Neural progenitor cell (in vitro differentiated cells): ENCODE measurements at places on chromosomes 2 and 18.

GRCh38 chr2:100350661-100351185 lies 28.4 kb upstream of the LONRF2 start:
- H3K4me3 ChIP-seq, result no peak overlapping the region
- H3K36me3 ChIP-seq, result no peaks in the 10 kb centered on the region
- DNase-seq, result no peak
- no peaks in the 10 kb centered on the region for H3K4me1 ChIP-seq
- H3K27me3 ChIP-seq, result no peaks in the 10 kb centered on the region

GRCh38 chr18:31244771-31245394 lies 73.1 kb upstream of the DSG1 start:
- no peaks in the 10 kb centered on the region for H3K27me3 ChIP-seq
- peak; percentile 28 for DNase-seq
- H3K4me1 ChIP-seq, result peaks cover 42% of the 10 kb centered on the region
- H3K4me3 ChIP-seq, result no peak overlapping the region
- H3K27ac ChIP-seq, result no peak overlapping the region
- no peaks in the 10 kb centered on the region for H3K36me3 ChIP-seq

GRCh38 chr18:67211646-67212045 lies 304.9 kb downstream of the DSEL start:
- H3K4me3 ChIP-seq, result no peak overlapping the region
- H3K27ac ChIP-seq, result no peak overlapping the region
- DNase-seq, result no peak
- H3K27me3 ChIP-seq, result no peaks in the 10 kb centered on the region

DNA sequence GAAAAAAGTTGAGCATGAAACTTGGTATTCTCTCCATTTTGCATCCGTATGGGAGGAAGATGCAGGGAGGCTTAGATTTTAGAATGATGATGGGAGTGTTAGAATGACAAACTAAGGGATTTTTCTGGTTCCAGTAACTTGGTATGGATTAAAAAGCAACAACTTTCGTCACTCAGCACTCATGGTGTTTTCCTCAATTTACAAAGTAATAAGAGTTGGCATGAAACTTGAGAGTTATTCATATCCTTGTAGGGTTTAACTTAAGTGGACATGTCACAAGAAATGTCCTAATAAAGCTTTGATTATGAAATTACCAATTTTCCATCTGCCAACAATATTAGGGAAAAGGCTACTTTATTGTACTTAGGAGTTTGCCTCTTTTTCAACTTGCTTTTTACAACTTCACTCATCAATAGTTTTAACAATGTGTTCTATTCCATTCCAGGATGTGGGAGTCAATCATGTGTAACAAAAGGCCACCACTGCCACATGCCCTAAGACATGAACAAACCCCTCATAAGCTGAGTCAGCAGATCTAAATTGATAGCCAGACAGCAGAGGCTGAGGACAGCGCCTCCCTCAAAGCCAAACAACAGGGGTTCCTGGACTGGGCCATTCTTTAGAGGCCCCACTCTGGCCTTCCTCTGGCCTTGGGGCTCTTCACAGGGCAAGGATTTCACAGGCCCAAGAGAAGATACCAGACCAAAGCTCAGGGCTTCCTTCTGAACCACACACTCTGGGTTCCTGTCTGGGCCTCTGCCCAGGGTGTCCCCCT lies 265.8 kb downstream of the TNS1 start:
- no peak for DNase-seq
- H3K27ac ChIP-seq, result no peak overlapping the region
- no peaks in the 10 kb centered on the region for H3K27me3 ChIP-seq
- no peaks in the 10 kb centered on the region for H3K36me3 ChIP-seq
- H3K4me3 ChIP-seq, result no peak overlapping the region

DNA sequence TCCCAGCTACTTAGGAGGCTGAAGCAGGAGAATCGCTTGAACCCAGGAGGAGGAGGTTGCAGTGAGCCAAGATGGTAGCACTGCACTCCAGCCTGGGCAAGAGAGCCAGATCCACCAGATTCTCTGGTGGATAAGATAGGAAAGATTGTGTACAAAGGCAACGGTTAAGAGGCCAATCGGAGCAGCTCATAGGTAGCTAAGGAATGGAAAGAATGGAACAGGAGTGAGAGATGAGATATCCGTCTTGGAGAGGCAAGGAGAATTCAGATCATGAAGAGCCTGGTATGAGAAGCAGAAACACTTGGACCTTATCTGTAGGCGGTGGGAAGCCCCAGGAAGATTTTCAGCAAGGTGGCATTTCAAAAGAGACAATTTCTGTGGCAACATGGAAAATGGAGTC lies 27.1 kb downstream of the TTR start:
- no peaks in the 10 kb centered on the region for H3K4me1 ChIP-seq
- no peak overlapping the region for H3K4me3 ChIP-seq
- no peak overlapping the region for H3K27ac ChIP-seq
- H3K27me3 ChIP-seq, result no peaks in the 10 kb centered on the region
- DNase-seq, result no peak
- H3K36me3 ChIP-seq, result no peaks in the 10 kb centered on the region

- peaks cover 5% of the 10 kb centered on the region for H3K4me1 ChIP-seq
- no peak overlapping the region for H3K4me3 ChIP-seq
- no peak overlapping the region for H3K27ac ChIP-seq
- no peaks in the 10 kb centered on the region for H3K36me3 ChIP-seq
- DNase-seq, result no peak
Observed at GRCh38 chr2:135948642-135949355, 36.6 kb downstream of the DARS1 start.

DNA sequence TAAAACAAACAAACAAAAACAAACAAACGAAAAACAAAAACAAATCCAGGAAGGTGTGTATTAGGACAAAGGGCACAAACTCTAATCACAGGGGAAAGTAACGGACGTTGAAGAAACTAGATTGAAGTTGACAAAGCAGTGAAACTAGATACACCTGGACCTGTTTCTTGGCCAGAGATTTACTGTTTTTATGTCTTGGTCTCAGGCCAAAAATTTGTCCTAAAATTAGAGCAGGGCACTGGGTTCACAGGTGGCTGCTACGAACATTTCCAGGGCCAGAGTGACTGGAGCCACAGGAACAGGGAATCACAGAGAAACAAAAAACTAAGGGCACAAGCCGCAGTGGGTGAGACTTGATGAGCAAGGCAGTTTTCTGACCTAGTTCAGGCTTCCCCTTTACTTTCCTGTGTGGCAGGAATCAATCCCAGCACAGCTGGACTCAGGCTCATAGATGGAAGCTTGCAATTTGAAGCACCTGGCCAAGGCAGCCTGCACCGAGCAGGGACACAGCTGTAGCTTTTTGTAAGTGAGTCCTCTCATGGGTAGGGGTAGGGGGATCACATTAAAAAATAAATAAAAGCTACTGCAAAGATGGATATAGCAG lies 329.4 kb downstream of the DLGAP1 start:
- H3K27me3 ChIP-seq, result no peaks in the 10 kb centered on the region
- H3K4me1 ChIP-seq, result peaks cover 56% of the 10 kb centered on the region
- no peaks in the 10 kb centered on the region for H3K36me3 ChIP-seq
- H3K4me3 ChIP-seq, result no peak overlapping the region
- peak overlapping the region; percentile 91 for H3K27ac ChIP-seq
- DNase-seq, result peak; percentile 37

GRCh38 chr2:143807671-143808070 lies 678.5 kb downstream of the ARHGAP15 start:
- peaks cover 14% of the 10 kb centered on the region for H3K4me1 ChIP-seq

GRCh38 chr2:120826716-120827410 lies 91.2 kb downstream of the GLI2 start:
- H3K4me1 ChIP-seq, result peaks cover 3% of the 10 kb centered on the region
- H3K36me3 ChIP-seq, result no peaks in the 10 kb centered on the region
- no peak for DNase-seq
- H3K27ac ChIP-seq, result no peak overlapping the region
- H3K27me3 ChIP-seq, result no peaks in the 10 kb centered on the region

- H3K36me3 ChIP-seq, result no peaks in the 10 kb centered on the region
- H3K27ac ChIP-seq, result no peak overlapping the region
- peak overlapping the region; percentile 61 for H3K4me3 ChIP-seq
- DNase-seq, result no peak
- peaks cover 20% of the 10 kb centered on the region for H3K4me1 ChIP-seq
Observed at GRCh38 chr2:127107622-127107999, 657 bp upstream of the BIN1 start.

DNA sequence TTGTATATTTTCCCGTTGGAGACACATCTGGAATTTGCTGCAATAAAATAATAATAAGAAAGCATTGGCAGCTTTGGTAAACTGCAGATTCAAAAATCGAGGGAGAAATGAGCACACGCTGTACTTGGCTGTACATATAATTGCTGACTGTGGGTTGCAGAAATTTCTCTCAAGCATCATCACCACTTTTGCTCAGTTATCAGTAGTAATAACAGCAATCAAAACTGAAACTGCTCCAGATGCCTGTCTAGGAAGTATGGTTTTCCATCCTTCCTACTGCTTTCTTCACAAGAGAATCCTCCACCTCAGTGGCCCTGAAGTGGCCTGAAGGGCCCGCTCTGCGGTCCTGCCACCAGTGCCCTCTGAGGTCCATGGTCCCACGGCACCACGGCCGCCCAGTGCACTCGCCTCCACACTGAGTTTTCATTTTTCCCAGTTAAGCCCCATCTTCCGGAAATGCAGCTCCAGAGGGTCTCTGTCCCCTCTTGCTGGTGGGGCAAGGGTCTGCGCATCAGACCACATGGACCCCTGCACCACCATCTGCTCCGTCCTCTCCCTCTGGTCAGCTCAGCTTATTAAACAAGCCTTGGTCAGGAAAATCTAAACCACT lies 3.9 kb downstream of the DUSP28 start:
- peaks cover 11% of the 10 kb centered on the region for H3K4me1 ChIP-seq
- no peak overlapping the region for H3K4me3 ChIP-seq
- H3K27me3 ChIP-seq, result peaks cover 36% of the 10 kb centered on the region
- no peak for DNase-seq
- H3K27ac ChIP-seq, result no peak overlapping the region

DNA sequence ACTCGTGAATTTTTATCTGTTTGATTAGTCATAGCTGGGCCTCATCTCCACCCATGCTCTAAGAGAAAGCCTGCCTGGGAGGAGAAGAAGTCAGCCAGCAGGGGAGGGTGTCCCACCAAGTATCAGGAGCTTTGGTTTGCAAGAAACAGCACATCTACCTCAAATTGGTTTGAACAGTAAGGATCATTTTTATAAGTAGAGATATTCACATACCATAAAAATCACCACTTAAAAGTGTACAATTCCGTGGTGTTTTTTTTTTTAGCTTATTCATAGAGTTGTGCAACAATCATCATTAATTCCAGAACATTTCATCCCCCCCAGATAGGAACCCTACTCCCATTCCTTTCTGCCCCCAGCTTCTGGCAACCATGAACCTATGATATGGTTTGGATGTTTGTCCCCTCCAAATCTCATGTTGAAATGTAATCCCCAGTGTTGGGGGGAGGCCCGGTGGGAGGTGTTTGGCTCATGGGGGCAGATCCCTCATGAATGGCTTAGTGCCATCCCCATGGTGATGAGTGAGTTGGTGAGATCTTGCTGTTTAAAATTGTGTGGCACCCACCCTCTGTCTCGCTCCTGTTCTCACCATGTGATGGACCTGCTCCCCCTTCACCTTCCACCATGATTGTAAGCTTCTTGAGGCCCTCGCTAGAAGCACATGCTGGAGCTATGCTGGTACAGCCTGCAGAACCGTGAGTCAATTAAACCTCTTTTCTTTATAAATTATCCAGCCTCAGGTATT lies 36.2 kb upstream of the HS6ST1 start:
- H3K4me1 ChIP-seq, result no peaks in the 10 kb centered on the region
- no peak overlapping the region for H3K4me3 ChIP-seq
- H3K27ac ChIP-seq, result no peak overlapping the region
- no peaks in the 10 kb centered on the region for H3K27me3 ChIP-seq
- peaks cover 5% of the 10 kb centered on the region for H3K36me3 ChIP-seq

- H3K27ac ChIP-seq, result no peak overlapping the region
- peaks cover 6% of the 10 kb centered on the region for H3K4me1 ChIP-seq
- H3K36me3 ChIP-seq, result no peaks in the 10 kb centered on the region
- no peaks in the 10 kb centered on the region for H3K27me3 ChIP-seq
- no peak overlapping the region for H3K4me3 ChIP-seq
Observed at GRCh38 chr2:171167352-171167997, 6.8 kb upstream of the TLK1 start.

GRCh38 chr2:96271995-96272394 lies 6.0 kb downstream of the CIAO1 start:
- no peaks in the 10 kb centered on the region for H3K27me3 ChIP-seq
- H3K27ac ChIP-seq, result no peak overlapping the region
- no peak overlapping the region for H3K4me3 ChIP-seq
- peaks cover 6% of the 10 kb centered on the region for H3K36me3 ChIP-seq
- no peak for DNase-seq

- no peak overlapping the region for H3K4me3 ChIP-seq
- H3K27me3 ChIP-seq, result no peaks in the 10 kb centered on the region
- no peaks in the 10 kb centered on the region for H3K36me3 ChIP-seq
- H3K27ac ChIP-seq, result no peak overlapping the region
- H3K4me1 ChIP-seq, result no peaks in the 10 kb centered on the region
Observed at GRCh38 chr2:40477361-40477760, 25.5 kb upstream of the SLC8A1 start.

GRCh38 chr2:233120459-233120858 lies 60.3 kb downstream of the INPP5D start:
- H3K27ac ChIP-seq, result no peak overlapping the region
- no peaks in the 10 kb centered on the region for H3K27me3 ChIP-seq
- H3K36me3 ChIP-seq, result no peaks in the 10 kb centered on the region
- no peak for DNase-seq
